ENCODE measurements at places on chromosomes 4 and X.

DNA sequence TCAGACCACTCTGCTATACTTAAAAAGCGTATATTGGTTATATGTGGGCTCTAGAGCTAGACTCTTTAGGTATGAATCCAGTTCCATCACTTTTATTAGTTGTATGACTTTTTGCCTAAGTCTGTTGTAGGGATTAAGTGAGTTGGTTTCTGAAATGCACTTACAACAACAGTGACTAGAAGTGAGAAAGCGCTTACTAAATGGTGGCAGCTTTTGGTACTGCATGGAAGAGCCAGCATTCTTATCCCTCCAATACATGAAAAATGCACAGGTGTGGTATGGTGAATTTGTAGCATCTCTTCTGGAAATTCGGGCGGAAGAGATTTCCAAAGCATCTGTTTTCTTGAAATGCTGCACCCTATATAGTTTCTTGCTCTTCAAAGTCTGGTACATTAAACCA, 117.1 kb downstream of the SPANXA1 start:
- no peak for DNase-seq

DNA sequence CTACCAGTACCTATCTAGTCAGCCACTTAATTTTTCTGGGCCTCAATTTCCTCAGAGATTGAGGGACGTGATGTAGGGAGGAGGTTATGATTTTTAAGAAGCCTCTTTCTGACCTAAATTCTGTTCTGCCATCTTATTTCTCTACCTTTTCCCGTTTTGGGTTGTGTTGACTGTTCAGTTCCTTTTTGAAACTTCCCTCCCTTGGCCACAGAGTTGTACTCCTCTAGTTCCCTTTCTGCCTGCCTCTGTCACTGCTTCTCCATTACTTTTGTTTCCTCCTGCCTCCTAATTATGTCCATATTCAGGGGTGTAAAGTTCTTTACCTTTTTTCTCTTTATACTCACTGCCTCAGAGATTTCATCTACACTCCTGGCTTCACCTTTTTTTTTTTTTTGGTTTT, 25.4 kb downstream of the CLCN5 start:
- DNase-seq: no peak

DNA sequence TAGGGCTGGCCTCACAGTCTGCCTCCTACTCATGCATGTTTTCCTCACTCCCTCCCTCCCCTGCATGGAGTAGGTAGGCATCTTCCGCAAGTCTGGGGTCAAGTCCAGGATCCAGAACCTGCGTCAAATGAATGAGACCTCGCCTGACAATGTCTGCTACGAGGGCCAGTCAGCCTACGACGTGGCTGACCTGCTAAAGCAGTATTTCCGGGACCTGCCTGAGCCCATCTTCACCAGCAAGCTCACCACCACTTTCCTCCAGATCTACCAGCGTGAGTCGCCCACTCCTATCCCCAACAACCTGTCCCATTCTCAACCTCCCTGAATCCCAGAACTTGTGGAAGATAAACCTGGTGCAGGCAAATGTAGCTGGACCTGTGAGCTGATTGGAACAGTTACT, 73.4 kb downstream of the STARD8 start:
- DNase-seq: no peak

DNA sequence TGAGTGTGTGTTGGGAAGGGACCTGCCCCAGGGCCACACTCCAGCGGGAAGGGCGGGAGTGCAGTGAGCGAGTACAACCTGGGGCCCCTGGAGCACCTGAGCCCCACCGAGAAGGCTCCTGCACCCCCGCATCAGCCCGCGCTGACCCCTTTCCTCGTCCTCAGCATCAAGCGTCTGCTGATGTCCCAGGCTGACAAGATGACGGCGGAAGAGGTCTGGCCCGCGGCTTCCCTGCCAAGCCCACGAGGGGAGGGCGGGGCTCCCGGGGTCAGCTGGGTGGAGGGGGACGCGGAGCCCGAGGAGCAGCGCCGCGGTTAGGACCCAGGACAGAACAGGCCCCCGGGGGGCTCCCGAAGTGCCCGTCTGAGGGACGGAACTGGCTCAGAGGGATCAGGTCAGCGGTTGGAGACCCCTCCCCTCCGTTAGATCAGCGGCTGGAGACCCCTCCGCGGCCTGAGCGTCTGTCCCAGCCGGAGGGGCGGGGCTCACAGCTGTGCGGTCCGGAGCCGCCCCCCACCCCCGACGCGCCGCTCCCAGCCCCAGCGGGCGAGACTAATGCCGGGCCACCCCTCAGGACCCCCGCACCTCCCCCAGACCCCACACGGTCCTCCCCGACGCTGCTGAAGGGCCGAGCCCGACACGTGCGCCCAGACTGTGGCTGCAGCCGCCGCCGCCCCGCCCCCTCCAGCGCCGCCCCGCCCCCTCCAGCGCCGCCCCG, 6.7 kb downstream of the MYL5 start:
- DNase-seq: no peak

DNA sequence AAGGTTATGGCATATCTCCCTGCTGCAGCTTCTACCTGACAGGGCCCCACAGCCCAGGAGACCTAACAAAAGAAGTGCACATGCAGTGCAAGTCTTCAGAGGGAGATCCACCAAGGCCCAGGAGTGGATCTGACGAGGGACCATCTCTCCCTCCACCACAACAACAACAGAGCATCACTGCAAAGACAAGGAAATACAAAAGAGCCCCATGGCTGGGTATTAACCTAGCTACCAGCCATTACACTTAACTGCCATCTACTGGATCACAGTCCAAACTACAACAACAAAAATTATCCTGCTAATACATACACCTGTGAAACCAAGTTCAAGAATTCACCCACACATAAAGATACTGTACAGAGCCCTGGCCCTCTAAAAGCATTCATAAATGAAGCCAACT, 280.2 kb upstream of the SLC7A11 start:
- no peak for DNase-seq

DNA sequence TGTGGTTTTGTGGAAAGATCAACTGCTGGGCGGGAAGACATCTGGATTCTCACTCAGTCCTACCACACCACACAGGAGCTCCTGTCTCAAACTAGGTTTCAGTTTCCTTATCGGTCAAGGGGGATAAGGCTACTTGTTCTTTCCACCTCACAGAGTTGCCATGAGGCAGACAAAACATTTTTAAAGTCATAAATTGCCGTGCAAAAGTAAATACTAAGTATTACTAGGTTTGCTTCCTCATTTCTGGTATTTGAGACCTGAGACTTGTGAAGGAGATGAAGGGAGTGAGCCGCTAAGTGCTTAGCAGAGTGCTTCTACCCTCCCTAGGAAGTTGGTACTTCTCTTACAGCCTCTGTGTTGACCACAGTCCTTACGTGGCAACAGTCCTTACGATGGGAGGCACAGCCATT, 1.5 kb downstream of the LAP3 start:
- no peak for DNase-seq

GRCh38 chr4:38791010-38791409, 8.2 kb upstream of the TLR10 start:
- DNase-seq: no peak

DNA sequence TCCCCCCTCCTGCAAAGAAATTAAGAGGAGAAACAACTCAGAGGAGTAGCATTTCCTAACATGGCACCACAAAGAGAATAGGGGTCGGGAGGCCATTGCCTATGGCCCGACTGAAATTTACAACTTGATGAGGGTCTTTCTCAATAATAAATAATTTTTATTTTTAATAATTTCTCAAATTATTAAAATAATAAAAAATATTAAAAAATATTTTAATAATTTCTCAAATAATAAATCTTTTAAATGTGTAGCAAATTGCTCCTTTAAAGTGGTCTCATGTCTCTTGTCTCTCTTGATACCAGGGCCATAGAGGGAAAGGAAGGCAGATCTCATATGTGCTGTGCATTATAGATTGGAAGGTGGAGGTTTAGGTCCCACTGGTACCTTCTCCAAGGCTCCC, 49.2 kb upstream of the MTMR1 start:
- no peak for DNase-seq

DNA sequence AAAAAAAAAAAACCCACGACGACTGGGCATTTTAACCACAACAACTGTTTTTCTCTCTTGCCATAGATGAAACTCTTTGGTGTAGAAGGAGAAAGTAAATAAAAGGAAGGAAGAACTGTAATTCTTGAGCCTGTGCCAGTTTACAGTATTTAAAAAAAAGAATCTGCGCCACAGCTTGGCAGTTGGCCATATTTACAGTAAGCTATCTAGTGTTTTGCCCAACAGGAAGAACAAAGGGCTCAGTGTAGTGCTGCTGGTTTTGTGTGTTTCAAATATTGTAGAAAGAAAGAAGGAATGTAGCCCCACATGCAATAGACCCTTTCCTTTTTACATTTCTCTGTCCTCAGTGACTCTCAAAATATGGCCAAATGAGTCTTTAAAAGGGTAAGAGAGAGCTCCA, 66.1 kb downstream of the NR3C2 start:
- DNase-seq: no peak

DNA sequence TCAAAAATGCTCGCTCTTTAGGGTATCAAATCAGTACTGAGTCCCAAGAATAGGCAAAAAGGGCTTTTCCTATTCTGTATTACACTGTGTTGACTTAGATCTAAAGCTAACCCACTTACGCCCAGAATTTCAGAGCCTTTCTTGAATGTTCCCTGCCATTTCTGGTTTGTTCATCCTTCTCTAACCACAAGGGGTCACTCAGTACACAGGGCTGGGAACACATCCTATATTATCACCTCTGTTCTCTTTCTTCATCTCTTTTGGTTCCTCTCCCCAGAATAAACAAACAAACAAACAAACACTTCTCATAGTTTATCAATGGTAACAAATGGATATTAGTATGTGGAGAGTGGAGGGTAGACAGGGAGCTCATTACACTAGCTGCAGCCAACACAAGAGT, 25.5 kb upstream of the MORC4 start:
- DNase-seq: no peak

DNA sequence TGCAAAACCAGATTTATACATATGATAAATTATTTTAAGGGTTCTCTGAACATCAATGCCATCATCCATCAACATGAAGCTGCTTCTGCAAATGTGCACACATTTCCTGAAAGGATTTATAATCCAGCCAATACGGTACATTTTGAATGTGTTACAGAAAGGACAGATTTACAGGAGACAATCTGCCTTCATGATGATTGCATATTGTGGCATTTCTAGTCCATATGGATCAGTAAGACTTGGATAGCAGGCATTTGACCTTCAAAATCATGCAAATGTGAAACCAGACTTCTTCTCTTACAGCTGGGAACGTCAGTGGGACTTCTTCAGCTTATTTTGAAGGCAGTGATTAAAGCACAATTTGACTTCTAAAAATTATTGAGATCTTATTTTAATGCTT, 217.3 kb upstream of the GK2 start:
- DNase-seq: no peak

- DNase-seq: no peak
These were observed 52.4 kb downstream of the GLRB start for GRCh38 chr4:157128395-157128794.

DNA sequence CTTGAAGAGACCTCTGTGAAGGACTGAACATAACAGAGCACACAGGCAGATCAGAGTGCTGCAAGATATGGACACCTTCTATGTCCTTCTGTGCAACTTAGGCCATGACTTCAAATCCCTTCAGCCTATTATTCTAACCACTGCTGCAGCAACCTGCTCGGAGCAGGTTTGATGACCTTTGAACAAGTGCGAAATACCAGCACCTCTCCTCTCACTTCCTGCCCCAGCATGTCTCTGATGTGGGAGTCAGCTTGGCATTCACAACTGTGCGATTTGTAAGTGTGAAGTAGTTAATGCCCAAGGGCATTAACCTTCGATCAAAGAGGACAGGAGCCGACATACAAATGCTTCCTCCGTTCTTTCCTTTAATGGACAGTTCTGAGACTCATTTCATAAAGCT, 1.6 kb upstream of the EXOC1 start:
- DNase-seq: no peak

DNA sequence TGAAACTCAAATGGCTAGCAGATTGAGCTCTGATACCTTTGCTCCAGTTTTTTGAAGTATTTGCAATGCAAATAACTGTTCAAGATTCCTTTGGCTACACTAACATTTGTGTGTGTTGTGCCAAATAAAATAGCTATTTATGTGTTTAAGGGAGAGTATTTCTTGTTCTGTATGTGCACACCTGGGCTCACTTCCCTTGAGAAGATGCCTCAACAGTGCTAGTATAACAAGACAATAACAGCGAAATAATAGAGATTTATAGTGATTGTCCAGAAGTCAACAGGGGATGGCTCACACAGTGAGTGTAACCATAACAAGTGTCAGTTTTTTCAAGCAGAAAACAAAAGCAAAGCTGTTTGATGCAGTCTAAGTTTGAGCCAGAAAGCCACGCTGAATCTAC, 460.5 kb downstream of the CENPC start:
- DNase-seq: no peak

DNA sequence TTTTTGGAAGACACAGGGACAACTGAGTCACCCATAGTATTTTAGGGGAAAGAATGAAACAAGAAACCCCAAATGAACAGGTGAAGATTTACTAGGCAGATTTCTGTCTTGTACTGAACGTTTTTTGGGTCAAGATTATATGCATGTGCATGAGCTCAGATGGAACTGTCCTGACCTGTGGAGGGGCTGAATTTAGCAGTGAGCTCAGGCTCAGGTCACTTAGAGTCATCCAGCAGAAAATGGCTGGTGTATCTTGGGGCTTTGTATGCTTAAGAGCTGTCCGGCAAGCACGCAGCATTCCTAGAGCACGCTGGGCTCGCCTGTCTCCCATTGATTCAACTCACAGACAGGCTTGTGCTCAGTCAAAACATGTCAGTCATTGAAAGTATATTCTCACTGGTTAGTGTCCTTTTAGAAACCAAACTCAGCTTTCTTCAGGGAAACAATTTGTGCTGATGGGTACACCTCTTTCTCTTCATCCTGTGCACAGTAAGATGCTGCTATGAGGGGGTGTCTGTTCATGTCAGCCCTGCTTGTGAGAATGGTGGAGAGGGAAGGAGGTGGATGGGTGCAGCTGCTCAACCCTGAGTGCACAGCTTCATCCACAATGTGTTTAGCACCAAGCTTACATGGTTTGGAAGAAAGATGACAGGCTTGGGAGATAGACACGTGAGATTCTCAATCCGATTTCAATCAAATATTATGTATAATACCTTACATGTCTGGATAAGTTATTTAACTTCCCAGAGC, 47.5 kb upstream of the PDLIM3 start:
- DNase-seq: no peak

GRCh38 chr4:6441202-6441582, 31.2 kb downstream of the PPP2R2C start:
- no peak for DNase-seq

DNA sequence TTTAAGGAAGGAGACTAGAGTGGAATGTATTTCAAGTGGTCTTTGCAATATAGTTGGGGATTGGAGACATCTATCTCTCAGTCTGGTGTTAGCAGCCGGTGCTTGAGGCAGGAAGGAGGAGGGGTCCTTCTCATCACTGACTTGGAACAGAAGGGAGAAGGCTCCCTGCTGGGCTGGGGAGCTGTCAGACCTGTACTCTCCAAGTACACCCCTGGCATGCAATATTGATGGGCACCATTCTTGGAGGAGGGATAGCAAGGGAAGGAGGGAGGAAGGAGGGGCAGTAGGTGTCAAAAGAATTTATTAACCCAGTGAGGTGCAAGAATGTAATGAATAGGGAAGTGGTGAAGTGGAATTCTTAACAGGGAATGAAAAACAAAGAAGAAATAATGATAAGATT, 338.8 kb downstream of the UNC5C start:
- DNase-seq: no peak

Measured in coronary artery (tissue), 2 donors.